ENCODE measurements at places on chromosomes 5 and 9.

- DNase-seq = no peak
Measured at GRCh38 chr9:98972716-98973115, 29.0 kb downstream of the COL15A1 start.

DNA sequence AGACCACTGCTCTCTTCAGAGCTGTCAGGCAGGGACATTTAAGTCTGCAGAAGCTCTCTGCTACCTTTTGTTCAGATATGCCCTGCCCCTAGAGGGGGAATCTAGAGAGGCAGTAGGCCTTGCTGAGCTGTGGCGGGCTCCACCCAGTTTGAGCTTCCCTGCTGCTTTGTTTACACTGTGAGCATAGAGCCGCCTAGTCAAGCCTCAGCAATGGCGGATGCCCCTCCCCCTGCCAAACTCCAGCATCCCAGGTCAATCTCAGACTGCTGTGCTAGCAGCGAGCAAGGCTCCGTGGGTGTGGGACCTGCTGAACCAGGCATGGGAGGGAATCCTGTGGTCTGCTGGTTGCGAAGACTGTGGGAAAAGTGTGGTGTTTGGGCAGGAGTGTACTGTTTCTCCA lies 59.9 kb downstream of the CAVIN4 start:
- peak; percentile 2 for DNase-seq

DNA sequence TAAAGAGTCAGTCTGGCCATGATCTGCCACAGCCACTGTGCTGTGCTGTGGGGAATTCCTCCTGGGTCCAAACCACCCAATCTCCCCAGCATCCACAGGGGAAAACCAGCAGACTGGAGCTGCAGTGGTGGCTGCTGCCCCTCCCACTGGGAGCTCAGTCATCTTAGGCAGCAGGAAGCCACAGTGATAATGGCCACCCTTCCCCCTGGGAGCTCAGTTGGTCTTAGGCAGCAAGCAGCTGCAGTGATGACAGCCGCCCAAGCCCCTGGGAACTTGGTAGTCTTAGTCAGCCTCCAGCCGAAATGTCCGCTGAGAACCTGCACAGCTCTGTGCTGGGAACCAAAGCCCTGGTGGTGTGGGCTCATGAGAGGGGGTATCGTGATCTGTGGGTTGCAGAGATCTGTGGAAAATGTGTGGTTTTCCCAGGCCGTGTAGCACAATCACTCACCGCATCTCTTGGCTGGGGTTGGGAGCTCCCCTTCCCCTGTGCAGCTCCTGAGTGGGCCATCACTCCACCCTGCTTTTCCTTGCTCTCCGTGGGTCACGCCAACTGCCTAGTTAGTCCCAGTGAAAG lies 38.4 kb upstream of the SMIM15 start:
- no peak for DNase-seq

DNA sequence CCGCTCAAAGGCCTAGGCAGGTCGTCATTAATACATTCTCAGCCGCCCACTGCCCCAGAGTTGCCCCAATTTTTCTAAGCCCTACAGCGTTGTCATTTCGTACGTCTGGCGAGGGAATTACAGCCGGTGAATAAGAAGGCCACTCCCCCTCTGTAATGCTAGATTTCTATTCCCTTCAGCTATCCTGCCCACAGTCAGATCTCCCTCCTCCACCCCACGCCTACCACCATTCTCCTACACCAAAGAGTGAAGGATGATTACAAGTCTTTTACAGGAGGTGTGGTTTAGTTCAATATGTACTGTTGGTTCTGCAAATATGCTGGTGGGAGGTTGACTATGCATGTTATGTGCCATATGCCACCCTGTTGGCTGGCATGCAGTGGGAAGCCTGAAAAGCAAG lies 83.7 kb upstream of the SMIM15 start:
- DNase-seq = no peak

GRCh38 chr5:175830586-175831300 lies 40.6 kb upstream of the CPLX2 start:
- no peak for DNase-seq

DNA sequence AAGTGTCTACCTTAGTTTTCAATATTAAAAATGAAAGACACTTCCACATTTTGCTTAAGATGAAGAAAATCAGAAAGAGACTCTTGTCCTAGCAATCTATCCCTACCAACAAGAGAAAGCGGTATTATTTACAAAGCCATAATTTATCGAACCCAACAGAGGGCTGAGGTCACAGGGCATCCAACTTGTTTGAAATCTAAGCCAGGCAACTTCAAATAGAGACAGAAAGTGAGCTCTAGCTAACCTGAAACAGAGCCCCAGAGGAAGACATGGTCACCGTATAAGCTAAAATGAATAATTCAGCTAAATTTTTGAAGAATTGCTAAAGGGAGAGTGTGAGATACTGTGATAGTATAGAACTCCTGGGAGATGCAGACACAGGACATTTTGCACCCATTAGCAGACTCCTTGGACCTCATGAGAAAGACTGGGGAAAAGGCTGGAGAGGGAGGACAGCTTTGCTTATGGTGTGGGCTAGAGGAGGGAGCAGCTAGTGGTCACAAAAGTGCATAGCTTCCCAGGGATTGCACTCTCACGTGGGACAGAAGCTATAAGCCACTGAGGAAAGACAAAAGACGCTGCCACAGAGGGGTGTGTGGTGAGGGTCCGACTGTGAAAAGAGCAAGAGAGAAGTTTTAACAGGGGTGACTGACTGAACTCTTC lies 624.2 kb upstream of the GRIN3A start:
- DNase-seq = no peak

GRCh38 chr9:73284377-73284776 lies 132.7 kb downstream of the ANXA1 start:
- no peak for DNase-seq

DNA sequence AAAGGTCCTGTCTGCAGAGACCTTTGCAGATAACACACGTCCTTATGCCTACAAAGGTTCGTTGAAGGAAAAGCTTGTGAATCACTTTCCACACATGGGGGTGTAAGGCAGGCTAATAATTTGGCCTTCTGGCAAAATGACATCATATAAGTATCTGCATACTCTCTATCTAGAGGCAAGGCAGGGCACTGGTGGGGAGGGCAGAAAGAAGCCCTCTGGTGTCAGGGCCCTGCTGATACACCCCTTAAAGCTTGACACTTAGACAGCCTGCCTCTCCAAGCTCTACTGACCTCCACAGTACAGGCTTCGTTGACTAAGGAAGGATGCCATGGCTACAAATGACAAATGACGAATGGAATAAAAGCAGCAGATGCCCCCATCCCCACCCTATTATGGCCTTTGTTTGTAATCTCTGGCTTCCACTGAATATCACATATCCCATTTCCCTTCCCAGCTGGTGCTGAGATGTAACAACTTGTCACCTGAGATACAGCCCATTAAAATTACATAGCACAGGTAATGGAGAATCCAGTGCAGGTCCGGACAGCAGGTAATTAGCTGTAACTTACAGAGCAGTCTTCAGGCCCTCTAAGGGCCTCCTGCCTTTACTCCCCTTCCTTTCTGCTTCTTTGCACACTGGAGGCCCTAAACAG lies 76.9 kb upstream of the IFNK start:
- DNase-seq = no peak

DNA sequence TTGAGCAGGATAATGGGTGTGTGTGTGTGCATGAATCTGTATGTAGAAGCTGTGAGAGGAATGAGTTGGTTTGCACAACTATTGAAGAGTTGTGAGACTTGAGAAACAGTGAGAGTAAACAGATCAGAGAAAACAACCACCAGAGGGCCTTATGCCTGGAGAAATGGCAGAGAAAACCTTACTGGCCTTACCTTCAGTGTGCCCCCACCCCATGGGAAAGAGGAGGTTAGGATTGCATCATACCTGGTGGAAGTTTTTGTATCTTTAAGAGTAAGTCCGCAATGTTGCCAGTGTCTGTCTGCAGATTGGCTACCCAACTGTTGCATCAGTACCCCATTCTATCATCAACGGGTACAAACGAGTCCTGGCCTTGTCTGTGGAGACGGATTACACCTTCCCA lies 1909.4 kb upstream of the WWC1 start:
- no peak for DNase-seq

DNA sequence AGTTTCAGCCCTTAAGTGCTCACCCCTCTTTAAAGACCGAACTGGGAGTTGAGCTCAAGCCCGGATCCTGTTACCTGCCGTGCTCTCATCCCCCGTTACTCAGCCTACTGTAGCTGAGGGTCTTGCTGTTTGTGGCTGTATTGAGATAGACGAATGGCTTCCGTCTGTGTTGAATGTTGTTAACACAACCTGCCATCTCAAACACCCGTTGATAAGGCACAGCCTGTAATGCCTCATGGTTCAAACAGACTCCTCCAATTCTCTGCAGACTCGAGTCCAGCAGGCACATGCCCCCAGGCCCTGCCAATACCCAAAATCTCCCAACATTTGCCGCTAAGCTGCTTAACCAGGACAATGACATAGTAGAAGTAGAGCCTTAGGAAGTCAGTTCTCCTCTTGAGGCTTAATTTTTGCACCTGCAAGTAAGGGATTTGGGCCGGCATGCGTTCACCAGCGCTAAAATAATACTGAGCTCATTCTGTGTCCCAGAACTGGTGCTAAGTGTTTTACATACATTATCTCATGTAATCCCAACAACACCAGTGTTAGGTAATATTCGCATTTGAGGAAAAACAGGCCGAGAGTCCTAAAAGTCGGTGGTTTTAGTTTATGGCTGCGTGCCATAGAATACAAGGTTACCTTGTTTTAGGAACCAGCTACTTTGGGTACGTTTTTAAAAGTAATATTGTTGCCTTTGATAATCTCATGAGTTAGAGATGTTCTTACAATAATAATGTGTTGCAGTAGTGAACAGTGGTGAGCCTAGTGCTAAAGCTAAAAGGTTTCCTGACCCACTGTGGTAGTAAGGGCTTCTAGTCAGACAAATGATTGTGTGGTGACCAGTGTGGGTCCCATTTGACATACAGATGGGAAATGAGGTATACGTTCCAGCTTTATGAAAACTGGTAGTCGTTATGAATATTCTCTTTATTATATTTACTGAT lies 1.5 kb upstream of the RFX3 start:
- no peak for DNase-seq

GRCh38 chr5:31221001-31221400 lies 27.5 kb downstream of the CDH6 start:
- DNase-seq = no peak

- peak; percentile 79 for DNase-seq
Measured at GRCh38 chr9:135990468-135991429, 29.6 kb upstream of the UBAC1 start.

GRCh38 chr5:53405396-53405795 lies 75.0 kb upstream of the FST start:
- DNase-seq = no peak

DNA sequence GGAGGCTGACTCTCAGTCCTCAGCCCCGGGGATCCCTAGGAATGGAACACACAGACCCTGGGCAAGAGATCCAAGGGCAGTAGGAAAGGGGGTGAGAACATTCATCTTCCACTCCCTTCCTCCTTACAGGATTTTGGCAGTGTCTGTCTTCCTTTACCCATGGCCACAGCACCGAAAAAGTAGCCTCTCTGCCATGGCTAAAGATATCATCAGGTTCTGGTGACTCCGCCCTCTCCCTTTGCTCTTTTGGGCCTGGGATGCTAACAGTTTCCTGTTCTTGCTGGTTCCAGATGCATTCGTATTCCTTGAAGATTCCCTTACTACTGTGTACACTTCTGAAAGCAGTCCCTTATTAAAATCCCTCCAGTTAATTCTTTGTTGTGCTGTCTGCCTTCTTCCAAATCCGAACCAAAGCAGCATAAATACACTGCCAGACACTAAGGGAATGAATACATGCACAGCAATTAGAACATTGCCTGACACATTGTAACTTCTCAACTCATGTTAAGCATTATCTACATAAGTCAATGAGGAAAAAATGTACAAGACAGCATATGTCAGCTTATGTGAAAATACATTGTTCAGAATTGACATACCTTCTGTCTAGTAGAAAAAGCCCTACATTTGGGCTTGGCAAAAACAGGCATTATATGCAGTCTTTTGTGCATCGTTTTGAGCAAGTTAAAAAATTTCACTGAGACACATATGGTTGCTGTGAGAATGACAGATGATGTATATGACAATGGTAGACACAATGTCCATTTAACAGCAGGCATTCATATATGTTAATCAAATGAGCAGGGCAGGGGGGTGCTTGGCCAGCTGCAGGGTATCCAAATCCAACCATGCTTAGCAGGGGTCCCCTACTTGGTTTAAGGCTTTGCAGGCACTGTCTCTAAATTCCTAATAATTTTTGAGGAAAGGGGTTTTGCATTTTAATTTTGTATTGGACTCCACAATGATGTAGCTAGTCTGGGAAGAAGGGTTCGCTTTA lies 58.8 kb upstream of the RAI14 start:
- DNase-seq = no peak

GRCh38 chr5:32505756-32506155 lies 61.2 kb upstream of the ZFR start:
- peak; percentile 76 for DNase-seq

GRCh38 chr5:73346878-73347408 lies 101.6 kb downstream of the FOXD1 start:
- peak; percentile 11 for DNase-seq

DNA sequence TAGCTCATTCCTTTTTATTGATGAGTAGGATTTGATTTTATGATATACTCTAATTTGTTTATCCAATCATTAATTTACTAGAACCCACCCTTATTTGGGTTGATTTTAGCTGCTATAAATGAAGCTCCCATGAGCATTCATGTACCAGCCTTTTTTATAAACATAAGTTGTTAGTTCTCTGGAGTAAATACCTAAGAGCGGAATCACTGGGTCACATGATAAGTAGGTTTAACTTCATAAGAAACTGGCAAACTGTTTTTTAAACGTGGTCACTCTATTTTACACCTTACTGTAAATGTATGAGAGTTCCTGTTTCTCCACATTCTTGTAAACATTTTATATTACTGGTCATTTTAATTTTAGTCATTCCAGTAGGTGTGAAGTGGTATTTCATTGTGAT lies 364.6 kb downstream of the NPR3 start:
- peak; percentile 51 for DNase-seq

GRCh38 chr5:155619688-155620087 lies 606.1 kb downstream of the KIF4B start:
- no peak for DNase-seq

GRCh38 chr5:139385061-139386049 lies 2.3 kb upstream of the SLC23A1 start:
- no peak for DNase-seq

- no peak for DNase-seq
Measured at GRCh38 chr5:171762903-171763302, 22.7 kb upstream of the SMIM23 start.

DNA sequence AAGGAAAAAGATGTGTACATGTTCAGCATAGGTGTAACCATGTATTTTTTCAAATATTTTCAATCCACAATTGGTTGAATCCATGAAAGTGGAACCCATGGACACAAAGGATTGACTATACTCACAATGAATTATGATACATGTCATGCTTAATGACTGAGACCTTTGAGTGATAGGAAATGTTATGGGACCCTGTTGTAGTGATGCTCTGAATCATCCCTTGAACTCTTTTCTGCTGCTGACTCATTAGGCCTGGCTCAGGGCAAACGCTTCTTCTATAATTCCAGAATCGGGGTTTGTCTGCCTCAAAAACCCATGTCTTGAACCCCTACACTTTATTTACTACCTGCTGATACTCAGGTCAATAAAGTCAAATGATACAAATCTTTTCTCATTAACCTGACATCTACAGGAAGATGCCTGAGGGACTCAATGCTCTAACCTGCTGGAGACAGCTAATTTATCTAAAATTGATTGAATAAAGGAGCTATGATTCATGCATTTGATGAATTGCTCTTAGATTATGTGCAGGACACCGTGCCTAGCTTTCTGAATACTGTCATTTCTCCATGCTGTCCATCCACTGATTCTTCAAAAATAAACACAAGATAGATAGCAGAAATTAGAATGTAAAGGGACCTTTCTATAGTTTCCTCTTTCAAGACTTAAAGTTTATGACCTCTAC lies 260.1 kb downstream of the PRELID2 start:
- no peak for DNase-seq

GRCh38 chr5:125011419-125011818 lies 265.0 kb upstream of the ZNF608 start:
- DNase-seq = no peak

Data from choroid plexus epithelial cell (primary cell).